SK-N-SH (cell line): ENCODE measurements at places on chromosomes 12 and 14. TPM values are rescaled to one million over a fixed set of nuclear protein-coding genes. Genes with fewer than 3 reads are reported as not detected.

DNA sequence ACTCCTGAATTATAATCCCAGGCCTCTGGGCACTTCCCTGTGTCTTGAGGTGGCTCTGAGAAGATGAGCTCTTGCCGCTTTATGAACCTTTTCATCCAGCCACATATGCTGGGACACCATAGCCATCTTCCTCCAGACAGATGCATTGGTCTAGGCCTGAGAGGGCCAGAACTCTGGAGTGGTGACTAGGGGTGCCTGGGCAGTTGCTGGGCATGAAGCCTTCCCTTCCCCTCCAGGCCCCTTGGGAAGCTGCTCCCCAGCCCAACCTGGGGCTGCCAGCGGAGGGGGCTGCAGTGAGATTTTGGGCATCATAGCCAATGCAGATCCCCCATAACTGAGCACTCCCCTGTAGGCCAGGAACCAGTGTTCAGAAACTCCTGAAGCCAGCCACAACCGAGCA lies 135.2 kb downstream of the GCH1 start:
- H3K4me1 ChIP-seq: peaks cover 7% of the 10 kb centered on the region; the same call in 1 of the 2 replicates
- no peak overlapping the region for H3K4me3 ChIP-seq
- DNase-seq: no peak
- no peaks in the 10 kb centered on the region for H3K27me3 ChIP-seq
- H3K36me3 ChIP-seq: peaks cover 27% of the 10 kb centered on the region

DNA sequence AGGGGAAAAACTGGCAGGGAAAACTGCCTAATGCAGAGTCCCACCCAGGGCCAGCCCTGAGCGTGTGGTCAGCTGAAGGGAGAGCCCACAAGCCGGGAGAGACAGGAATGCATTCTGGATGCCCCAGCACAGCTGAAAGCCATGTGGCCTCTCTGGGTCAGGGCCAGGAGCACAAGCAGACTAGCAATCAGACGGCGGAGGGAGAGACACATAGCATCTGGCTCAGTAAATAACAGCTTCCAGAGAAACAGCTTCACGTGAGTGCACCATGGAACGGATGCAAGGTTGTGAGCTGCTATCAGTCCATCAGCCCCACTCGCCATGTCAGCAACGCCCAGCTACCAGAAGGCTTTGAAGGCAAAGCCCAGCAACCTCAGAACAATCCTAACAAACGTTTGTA lies 28.2 kb upstream of the TMEM106C start:
- peak overlapping the region; percentile 84 for H3K27ac ChIP-seq
- H3K36me3 ChIP-seq: no peaks in the 10 kb centered on the region
- no peaks in the 10 kb centered on the region for H3K4me1 ChIP-seq
- no peaks in the 10 kb centered on the region; the same call in 1 of the 2 replicates for H3K27me3 ChIP-seq

DNA sequence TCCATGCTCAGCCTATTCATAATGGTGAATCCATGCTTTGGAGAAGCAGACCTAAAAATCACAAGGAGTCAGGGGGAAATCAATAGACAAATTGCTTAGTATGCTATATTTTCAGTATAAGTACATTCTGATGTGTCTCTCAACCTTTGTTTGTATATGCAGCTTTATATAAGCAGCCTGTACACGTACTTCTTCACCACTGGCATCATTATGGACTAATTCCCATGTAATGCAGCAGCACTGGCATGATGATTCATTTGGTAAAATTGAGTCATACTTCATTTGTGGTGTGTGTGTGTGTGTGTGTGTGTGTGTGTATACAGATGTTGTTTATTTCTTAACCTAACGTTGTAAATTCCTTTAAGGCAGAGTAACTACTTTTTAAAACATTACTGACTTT lies 10.9 kb downstream of the DCP1B start:
- no peak overlapping the region for H3K4me3 ChIP-seq
- H3K27ac ChIP-seq: peak overlapping the region; percentile 44
- H3K4me1 ChIP-seq: peaks cover 3% of the 10 kb centered on the region; the same call in 1 of the 2 replicates
- peaks cover 70% of the 10 kb centered on the region for H3K36me3 ChIP-seq

Gene RFC5
- polyA plus RNA-seq: 15.3 and 16.0 TPM in 2 replicates
